ENCODE measurements at places on chromosomes 11 and 22.
A peak's percentile ranks its signal among the peaks of the same experiment; 100 is the strongest.

- no peak for DNase-seq
Measured at GRCh38 chr11:85825616-85826015, 14.7 kb upstream of the SYTL2 start.

DNA sequence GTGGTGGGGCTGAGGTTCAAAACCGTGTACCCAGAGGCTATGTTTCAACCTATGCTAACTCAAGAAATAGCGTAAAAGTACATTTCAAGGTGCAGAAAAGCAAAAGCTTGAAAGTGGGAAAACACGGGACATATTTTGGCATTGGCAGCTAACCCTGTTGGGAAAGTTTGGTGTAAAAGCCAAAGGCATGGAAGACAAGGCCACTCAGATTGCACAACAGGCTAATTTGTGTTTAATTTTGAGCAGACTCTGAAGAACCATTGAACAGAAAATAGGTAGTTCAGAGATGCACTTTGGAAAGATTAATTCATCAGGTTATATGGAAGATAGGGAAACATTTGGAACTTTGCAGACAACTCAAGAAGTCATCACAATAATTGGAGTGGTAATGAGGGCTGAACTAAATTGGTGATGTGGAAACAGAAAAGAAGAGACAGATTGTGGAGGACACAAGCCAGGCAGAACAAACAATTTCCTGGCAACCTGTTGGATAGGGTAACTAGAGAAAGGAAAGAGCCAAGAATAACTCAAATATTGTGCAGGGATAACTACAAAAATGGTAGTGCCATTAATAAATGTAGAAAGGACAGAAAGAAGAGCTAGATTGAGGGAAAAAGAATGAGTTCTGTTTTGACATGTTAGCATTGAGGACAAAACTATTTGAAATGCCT is 140.5 kb upstream of the PGR start:
- no peak for DNase-seq

DNA sequence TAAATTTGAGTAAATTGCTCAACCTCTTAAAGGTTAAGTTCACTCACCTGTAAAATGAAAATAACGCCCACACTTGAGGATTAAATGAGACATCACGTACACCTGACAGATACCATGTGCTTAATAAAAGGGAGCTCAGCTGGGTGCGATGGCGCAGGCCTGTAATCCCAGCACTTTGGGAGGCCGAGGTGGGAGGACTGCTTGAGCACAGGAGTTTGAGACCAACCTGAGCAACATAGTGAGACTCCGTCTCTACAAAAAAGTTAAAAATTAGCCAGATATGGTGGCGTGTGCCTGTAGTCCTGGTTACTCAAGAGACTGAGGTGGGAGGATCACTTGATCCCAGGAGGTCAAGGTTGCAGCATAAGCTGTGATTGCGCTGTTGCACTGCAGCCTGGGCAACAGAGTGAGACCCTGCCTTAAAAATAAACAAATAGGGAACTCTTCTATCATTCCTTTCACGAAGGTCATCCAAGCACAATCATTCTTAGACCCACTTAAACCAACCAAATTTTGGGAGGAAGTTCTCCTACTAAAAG is 134.1 kb downstream of the BBOX1 start:
- no peak for DNase-seq

DNA sequence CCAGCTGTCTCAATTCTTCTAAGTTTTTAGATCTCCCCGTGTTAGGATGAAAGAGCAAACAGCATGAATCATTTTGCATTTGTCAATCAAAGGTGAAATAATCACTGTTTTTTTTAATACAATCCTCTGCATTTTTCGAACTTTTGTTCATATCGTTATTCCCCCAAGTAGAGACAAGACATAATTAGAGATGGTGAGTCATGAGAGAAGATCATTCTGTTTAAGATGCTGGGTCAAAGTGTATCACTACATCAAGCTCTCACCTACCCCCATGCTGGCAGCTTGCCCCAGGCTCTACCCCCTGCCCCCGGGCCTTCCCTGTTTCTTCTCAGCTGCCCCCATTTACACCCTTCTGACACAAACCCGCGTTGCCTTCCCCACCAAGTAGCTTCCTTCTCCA is 30.5 kb upstream of the MYO18B start:
- no peak for DNase-seq

DNA sequence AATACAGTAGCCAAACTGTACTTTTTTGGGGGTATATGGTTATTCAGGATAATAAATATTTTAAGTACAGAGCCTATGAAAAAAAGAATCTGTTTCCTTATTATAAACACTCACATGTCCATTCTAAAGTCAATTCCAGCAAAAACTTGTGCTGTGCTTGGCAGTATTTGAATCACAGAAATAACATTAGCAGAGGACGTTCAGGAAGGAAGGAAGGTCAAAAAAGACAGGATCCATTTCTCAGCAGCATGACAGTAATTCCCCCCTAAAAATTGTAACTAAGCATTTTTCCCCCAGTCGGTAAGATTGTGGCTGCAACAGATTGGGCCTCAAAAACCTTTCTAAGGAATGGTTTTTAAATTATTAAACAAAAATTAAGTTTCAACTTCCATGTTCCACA is 124.8 kb downstream of the ATG16L2 start:
- no peak for DNase-seq

GRCh38 chr22:33919391-33920196 is 682 bp downstream of the LARGE1 start:
- no peak for DNase-seq

DNA sequence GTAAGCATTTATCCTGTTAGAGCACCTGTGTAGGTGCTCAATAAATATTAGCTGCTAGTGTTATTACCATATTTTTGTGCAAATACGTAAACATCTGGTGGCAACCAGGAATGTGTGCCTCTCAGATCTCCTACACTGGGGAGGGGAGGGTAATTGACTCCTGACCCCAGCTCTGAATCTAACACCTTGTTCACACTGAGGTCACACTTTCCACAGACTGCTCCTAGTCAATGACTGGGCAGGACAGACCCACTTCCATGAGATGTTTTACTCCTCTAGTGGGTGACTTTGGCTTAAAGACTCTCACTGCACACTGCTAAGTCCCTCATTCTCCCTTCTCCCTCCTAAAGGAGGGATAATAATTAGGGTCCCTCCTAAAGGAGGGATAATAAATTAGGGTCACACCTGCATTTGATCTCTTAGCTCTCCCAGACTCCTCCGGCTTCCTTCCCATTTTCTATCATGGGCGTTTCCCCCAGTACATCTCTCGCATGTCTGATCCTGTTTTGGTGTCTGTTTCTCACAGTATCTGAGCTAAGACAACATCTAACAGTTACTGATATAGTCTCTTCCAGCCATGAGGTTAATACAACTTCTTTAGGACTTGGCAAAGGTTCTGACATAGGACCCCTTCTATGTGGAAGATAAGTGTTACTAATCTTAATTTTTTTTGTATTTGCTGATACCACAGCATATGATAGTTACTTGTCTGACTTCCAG is 8.0 kb downstream of the CSTPP1 start:
- no peak for DNase-seq

- no peak for DNase-seq
Measured at GRCh38 chr11:8871171-8871775, 39.7 kb upstream of the AKIP1 start.

- no peak for DNase-seq
Measured at GRCh38 chr11:7643314-7643713, 30.0 kb downstream of the CYB5R2 start.

GRCh38 chr11:108561535-108561991 is 32.0 kb downstream of the EXPH5 start:
- no peak for DNase-seq

DNA sequence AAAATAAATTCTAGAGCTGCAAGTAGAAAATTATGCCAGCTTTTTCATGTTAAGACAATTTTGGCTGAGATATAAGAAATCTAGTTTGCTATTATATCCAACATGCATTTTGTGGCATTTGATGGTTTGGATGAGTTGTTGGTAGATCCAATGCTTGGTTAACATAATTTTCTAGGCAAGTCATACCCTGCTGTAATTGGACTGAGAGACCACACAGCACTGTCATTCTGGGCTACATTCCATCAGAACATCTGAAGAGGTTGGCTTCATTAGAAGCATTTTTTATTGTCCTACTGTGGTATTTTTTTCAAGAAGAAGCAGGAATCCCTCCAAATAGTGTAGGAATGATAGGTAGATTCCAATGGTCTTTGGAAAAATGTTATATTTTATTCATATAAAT is 561.0 kb downstream of the LUZP2 start:
- DNase-seq = no peak

- DNase-seq = peak; percentile 90
Measured at GRCh38 chr22:20156611-20157429, 6.0 kb upstream of the CCDC188 start.

DNA sequence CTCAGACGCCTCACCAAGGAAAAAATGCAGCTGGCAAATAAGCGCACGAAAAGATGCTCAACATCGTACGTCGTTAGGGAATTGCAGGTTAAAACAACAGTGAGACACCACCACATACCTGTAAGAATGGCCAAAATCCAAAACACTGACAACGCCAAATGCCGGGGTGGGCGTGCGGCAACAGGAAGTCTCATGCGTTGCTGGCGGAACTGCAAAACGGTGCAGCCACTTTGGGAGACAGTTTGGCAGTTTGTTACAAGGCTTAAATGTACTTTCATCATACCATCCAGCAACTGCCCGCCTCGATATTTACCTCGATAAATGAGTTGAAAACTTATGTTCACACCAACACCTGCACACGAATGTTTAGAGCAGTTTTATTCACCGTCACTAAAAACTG is 7.5 kb upstream of the CTSD start:
- DNase-seq = no peak

DNA sequence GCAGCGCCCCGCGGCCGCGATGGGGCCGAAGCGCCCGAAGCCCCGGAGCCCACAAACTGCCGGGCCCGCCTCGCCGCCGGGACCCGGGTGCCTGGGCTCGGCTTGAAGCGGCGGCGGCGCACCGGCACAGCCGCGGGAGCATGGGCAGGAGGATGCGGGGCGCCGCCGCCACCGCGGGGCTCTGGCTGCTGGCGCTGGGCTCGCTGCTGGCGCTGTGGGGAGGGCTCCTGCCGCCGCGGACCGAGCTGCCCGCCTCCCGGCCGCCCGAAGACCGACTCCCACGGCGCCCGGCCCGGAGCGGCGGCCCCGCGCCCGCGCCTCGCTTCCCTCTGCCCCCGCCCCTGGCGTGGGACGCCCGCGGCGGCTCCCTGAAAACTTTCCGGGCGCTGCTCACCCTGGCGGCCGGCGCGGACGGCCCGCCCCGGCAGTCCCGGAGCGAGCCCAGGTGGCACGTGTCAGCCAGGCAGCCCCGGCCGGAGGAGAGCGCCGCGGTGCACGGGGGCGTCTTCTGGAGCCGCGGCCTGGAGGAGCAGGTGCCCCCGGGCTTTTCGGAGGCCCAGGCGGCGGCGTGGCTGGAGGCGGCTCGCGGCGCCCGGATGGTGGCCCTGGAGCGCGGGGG is 346 bp downstream of the FJX1 start:
- DNase-seq = no peak

DNA sequence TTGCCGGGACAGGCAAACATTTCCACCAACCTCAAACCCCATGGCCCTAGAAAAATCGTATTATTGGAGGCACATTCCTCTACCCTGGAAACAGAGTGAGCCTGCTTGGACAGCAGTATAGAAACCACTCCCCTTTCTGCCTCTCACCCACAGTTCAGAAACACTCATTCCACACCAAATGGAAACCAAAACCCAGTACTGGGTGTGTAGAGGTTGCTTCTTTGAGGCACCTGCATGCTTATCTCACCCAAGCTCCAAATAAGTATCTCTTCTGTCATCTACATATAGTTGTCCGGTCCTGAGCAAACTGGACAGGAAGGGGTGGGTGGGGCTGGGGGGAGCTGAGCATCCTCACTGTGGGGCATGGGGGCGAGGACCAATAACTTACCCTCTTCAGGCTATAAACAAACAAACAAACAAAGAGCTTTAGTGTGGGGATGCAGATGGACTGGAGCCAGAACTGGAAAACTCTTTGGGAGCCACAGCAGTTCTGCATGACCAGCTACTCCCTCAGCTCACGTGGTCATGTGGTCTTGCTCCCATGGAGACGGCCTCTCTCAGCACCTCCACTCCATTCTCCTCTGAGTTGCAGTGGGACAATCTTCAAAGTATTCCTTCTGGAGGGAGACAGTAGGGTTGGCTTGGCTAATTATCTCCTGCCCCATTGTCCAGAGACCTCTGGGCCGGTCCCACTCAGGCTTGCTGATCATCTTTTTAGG is 1.0 kb upstream of the PLAAT2 start:
- DNase-seq = peak; percentile 43

DNA sequence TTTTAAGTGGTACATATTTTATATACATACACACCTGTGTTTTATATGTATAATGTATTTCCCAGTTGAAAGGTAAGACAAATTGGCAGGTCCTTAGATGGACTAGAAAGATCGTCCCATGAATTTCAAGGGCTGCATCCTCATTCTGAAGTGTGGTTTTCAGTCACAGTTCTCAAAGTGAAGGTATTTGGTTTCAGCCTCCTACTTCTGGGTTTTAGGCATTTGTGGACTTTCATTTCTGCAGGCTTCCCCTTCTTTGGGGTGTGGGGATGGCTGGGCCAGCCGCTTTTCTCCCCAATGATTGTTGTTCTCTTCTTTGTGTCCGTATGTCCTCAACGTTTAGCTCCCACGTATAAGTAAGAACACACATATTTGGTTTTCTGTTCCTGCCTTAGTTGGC is 10.0 kb downstream of the DCPS start:
- no peak for DNase-seq

GRCh38 chr11:41971592-41971991 is 512.1 kb upstream of the LRRC4C start:
- DNase-seq = no peak

GRCh38 chr11:93740031-93740729 is 1.1 kb downstream of the TAF1D start:
- DNase-seq = peak; percentile 57

- no peak for DNase-seq
Measured at GRCh38 chr22:40628354-40629042, 8.0 kb downstream of the MRTFA start.

GRCh38 chr11:115297330-115297729 is 206.9 kb downstream of the CADM1 start:
- DNase-seq = no peak

- DNase-seq = peak; percentile 12
Measured at GRCh38 chr22:45441138-45441537, 27.6 kb downstream of the RIBC2 start.

- no peak for DNase-seq
Measured at GRCh38 chr11:27358296-27358695, 4.7 kb downstream of the CCDC34 start.
